ENCODE measurements at places on chromosomes 4 and X.

GRCh38 chrX:68940601-68941000 lies 111.8 kb downstream of the EFNB1 start:
- no peak for DNase-seq

GRCh38 chr4:10983268-10983667 lies 298.7 kb upstream of the CLNK start:
- no peak for DNase-seq

DNA sequence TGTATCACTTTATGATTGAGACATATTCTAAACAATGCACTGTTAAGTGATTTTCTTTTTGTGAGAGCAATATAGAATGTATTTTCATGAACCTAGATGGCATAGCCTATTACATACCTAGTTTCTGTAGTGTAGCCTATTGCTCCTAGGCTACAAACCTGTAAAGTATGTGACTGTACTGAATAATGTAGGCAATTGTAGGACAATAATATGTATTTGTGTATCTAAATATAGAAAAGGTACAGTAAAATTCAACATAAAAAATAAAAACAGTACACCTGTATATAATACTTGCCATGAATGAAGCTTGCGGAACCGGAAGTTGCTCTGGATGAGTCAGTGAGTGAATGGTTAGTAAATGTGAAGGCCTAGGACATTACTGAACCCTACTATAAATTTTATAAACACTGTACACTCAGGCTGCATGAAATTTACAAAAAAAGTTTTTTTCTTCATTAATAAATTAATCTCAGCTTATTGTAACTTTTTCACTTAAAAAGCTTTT lies 106.7 kb downstream of the VSIG4 start:
- DNase-seq = no peak

- DNase-seq = no peak
These were observed 246.8 kb downstream of the TRAM1L1 start for GRCh38 chr4:116838609-116839008.

GRCh38 chr4:18733961-18734360 lies 712.4 kb upstream of the LCORL start:
- no peak for DNase-seq

DNA sequence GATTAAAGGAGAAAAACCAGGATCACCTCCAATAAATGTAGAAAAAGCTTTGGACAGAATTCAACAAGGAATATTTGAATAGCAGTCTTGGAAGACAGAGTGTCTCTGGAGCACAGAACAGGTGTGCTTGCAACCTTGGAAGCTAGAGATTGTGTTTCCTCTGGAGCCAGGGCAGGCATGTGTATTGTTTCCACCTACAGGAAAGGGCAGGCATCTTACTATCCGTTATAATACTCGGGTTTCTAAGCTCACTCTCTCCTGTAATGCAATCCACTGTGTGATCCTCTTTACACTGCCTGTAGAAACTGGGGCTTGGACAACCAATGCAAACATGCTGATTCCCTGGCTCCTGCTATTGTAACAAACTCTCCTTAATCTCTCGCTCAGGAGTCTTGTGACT lies 14.4 kb downstream of the CCDC110 start:
- no peak for DNase-seq

GRCh38 chrX:2514131-2514530 lies 13.4 kb upstream of the DHRSX start:
- DNase-seq = no peak

- DNase-seq = no peak
These were observed 97.0 kb downstream of the AGTR2 start for GRCh38 chrX:116267511-116268040.

DNA sequence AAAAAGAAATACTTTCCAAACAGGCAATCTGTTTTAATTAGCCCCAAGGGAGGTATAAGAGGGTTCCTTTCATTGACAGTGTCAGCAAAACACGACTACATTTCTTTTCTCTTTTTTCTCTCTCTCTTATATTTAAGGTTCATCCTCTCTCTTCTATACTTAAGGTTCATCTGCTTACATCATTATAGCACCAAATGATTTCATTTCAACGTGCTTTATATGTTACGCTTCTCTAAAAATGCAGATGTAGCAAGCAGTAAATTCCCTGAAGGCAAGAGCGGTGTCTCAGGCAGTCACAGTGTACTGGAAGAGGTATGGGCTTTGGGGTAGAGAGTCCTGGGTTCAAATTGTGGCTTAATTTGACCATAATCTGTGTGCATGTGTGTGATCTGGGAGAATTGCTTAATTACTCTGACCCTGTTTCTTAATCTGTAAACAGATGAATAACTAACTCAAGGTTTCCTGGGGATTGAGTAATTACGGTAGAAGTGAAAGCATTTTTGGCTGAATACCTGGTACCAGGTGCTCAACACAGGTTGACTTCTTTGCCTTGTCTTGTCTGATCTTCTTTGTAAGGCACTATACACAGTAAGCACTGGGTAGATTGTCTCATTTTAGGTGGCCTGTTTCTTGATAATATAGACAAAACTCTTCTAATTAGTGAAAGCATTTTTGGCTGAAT lies 180.8 kb downstream of the SPRY1 start:
- no peak for DNase-seq

DNA sequence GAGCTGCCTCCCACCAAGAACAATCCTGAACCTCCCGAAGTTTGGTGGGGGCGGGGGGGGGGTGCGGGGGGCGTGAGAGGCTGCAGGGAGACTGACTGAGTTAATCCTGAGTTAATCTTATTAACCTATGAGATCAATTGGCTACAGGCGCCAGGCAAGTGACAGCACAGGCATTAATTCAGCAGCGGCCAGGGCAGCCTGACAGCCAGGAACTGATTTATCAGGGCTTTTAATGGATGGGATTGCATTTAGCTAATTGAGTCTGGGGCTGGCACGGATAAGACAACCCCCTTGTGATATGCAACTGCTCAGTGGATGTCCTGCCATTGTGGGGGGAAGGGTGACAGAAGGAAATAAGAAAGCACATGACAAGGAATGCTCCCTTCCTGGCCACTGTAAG lies 16.3 kb downstream of the RTL5 start:
- DNase-seq = no peak

GRCh38 chr4:8050555-8051206 lies 107.9 kb downstream of the ABLIM2 start:
- DNase-seq = no peak

DNA sequence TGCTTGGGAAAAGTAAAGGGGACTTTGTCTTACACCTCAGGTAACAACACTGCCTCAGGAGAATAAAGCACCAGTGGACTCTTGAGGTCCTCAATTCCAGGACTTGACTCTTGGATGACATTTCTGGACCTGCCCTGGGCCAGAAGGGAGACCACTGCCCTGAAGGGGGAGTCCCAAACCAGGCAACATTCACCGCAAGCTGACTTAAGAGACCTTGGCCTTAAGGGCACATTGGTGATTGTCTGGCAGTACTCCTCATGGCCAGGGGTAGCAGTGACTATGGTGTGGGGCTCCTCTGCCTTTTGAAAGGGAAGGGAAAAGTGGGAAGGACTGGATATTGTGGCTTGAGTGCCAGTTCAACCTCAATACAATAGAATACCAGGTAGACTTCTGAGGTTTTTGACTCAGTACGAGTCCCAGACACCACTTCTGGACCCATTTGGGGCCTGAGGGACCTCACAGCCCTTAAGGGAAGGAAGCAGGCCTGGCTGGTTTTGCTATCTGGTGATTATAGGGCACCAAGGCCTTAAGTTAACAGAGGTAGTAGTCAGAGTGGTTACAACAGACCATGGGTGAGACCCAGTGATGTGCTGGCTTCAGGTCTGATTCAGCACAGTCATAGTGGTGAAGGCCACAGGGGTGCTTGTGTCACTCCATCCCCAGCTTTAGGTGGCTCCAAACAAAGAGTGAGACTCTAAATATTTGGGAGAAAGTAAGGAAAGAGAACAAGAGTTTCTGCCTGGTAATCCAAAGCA lies 121.2 kb upstream of the TET2 start:
- no peak for DNase-seq

GRCh38 chr4:27000122-27000521 lies 139.5 kb downstream of the STIM2 start:
- no peak for DNase-seq

DNA sequence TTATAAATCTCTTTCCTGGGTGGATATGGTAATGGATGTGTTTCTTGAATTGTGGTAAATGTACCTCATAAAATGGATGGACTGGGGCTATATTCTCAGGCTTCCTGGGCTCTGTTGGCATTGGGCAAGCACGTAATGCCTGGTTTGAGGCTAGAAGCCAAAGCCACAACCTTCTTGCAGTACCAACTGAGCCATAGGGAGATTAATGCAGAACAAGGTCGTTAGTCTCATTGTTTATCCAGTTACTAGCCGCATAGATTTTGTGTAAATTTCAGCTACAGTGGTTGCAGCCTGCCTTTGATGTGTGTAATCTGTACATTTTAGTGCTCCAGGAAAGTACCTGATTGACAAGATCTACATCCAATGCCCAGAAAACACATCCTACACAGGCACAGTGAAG lies 7.2 kb upstream of the LEF1 start:
- DNase-seq = no peak

- no peak for DNase-seq
These were observed 23.8 kb downstream of the RNF175 start for GRCh38 chr4:153735906-153736461.

- DNase-seq = no peak
These were observed 62.6 kb upstream of the C4orf54 start for GRCh38 chr4:99720206-99720605.

DNA sequence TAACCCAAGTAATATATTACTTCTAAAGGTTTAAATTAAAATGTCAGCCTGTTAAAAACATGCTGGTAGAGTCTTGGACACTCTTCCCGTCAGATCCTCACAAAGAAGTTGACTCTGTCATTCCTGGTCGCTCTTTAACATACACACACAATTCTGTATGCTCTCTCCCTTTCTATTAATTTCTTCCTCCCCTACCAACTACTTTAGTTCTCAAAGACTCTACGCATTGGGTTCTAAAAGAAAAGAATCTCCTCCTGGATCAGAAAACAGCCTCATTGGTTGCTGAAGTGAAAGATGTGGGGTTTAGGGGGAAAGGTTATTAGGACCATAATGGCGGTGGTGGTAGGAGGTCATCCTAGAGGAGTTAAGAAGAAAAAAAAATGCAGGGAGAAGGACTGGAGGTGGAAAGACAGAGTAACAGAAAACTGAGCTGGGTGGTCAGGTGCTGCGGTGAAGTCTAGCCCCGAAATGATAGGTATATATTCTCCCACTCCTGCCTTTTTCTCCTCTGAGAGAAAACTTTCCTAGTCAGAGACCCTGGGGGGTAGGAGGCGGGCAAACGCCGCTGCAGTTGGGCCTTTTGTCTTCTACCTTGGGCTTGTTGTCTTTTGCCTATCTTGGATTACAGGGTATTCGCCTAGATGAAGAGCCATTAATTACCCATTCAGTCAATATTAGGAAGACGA lies 5.2 kb upstream of the PITX2 start:
- DNase-seq = no peak

GRCh38 chrX:122739770-122740169 lies 444.3 kb upstream of the GRIA3 start:
- no peak for DNase-seq

GRCh38 chr4:187016101-187016500 lies 292.4 kb upstream of the FAT1 start:
- no peak for DNase-seq

DNA sequence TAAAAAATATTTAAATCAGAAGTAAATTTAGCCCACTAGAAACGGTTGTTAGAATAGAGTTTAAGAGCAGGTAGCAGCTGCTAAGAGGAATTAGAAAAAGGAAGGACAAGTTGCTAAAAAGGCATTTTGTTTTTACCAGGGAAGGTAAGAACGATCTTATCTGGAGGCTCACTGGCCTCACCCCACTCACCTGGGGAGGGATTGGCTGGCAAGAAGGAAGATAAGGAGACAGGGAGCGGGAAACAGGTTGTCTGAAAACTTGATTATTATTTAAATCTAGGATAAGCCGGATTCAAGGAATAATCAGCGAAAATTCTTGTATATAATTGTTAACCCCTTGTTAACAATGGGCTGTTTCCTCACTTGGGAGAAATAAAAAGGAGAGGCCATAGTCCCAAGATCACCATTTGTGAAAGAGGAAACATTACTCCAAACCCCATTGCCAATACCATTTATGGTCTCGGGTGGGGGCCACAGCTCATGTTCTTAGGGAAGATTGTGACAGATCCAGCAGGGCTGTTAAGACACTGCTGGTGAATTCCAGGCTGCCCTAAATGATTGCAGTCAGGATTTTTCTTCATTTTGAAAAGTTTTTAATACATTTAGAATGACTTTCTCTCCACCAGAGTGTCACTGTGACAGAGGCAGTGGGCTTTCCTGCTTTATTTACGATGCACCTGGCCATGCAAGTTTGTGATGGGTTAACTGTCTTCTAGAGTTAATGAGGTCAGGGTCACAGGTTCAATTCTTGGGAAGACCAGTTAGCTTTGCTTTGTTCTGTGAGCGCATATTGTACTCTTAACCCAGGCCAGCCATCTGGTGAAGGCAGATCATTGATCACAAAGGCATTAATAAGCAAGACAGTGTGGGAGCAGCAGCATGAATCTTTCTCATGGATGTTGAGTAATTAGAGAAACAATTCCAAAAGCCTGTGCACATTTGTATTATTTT lies 106.6 kb downstream of the CEP135 start:
- DNase-seq = no peak

DNA sequence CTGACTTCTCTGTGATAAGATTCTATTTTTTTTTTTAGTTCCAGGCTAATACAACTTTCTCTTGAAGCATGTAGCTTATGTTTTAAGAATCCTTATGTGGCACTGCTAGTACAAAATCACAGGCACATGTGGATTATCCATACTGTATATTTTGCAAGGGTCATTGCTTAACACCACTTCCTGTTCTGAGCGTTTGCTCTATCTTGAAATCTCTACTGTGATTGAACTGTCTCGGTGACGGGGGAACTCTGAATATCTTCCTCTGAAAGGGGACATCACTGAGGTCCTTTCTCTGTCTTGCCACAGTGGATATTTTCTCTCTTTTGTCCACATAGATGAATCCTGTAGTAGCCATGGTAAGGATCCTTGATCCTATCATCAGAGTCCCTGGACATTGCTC lies 2.1 kb upstream of the WFS1 start:
- no peak for DNase-seq

DNA sequence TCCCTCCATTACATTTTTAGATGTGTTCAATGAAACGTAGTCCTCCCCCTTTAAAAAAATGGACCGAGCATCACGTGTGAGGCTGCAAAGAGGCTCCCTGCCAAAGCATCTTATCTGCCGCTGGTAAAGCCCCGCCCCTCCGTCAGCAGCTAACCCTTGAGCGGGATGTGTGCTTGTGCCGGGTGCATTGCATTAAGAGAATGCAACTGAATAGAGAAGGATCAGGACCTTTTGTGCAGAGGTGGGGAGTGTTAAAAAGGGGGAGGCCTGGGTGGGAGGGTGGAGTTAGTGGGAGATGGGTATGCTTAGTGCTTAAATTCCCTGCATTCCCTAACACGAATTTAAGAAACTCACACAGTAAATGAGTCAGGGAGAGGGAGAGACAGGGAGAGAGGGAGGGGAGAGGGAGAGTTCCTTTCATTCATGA lies 66.0 kb downstream of the TBL1X start:
- DNase-seq = no peak
